Large intestine (tissue), 12 donors: ENCODE measurements at places on chromosomes 1 and 21. TPM values are rescaled to one million over a fixed set of nuclear protein-coding genes. Genes with fewer than 3 reads are reported as not detected.

- peak; percentile 68 for DNase-seq
Measured at GRCh38 chr21:26795866-26796329, 49.3 kb downstream of the ADAMTS1 start.

GRCh38 chr1:2429780-2430591 is 17.6 kb upstream of the PEX10 start:
- no peak for DNase-seq

Gene IGSF9
- 107 TPM for polyA plus RNA-seq

DNA sequence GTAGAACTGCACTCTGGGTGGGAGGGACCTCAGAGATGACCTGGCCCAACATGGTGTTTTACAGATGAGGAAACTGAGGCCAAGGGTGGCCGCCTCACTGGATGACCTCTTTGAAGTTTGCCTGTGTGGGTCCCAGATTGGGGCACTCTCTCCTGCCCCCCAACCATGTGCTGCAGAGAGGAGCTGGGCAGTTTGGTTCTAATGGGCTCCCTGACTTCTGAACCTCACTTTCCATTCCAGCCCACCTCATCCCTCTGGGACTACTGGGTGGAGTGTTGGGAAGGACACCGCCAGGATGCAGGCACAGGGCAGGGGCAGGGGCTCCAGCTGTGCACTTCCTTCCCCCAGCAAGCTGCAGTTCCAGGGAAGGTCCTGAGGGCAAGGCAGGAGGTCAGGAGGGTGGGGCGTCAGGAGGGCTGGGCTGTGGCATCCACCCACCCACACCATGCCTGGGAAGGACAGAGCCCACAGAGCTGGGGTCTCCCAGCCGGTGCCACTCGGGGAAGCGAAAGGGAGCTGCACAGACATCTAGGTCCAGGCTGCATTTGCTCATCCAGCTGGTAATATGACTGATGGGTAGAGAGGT is 10.3 kb upstream of the EPS8L3 start:
- DNase-seq: no peak

Gene MYOCOS
- not detected for polyA plus RNA-seq

DNA sequence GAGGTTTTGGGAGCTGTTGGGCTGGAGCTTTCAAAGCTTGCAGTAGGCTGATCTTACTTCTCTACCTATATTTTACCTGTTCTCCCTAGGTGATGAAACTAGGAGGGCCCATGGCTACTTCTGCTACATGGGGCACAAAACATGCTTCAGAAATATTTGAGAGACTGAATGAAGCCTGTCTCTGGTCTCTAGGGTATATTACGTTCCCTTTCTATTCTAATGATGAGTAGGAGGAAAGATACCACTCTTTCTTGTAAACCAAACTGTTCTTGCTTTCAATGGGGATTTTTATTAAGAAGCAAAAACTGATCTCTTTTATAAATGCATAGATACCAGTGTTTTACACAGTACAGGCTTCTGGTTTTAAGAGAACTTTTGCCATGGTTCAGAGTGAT is 103.1 kb downstream of the GALNT2 start:
- DNase-seq: no peak

- DNase-seq: no peak
Measured at GRCh38 chr1:85484716-85485115, 19.8 kb upstream of the DDAH1 start.

DNA sequence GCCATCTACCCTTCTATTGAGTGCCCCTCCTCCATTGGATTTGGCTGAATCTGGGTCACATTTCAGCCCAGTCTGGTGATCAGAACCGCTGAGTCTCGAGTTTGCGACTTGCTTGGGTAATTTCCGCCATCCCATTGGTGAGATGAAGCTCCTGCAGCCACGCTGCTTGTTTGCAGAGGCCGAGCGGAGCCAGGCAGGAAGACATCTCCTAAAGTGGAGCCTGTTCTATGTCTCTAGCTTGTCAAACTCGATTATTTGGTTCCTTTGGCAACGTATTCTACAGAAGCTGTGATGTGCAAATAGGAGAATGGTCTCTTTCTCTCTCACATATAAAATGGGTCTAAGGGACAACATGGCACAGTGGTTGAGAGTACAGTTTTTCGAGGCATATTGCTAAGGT is 206.8 kb upstream of the PLXNA2 start:
- DNase-seq: peak; percentile 12
